ENCODE measurements at places on chromosomes 5 and 9.

DNA sequence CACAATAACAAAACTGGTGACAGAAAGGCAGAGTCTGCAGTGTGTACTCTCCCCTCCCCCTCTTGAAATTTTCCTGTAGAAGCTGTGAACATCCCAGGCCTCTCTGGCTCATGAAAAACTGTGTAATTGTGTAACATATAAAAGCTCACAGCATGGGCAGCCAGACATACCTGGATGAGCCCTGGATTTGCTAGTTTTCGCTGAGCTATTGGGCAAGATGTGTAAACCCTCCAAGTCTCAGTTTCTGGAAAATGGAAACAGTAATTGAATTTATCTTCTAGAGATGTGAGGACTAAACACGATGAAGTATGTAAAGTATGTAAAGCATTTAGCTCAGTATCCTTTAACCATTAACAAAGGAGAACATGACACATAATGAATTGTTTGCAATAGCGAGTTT is 143.2 kb upstream of the ANKH start:
- no peak for DNase-seq

DNA sequence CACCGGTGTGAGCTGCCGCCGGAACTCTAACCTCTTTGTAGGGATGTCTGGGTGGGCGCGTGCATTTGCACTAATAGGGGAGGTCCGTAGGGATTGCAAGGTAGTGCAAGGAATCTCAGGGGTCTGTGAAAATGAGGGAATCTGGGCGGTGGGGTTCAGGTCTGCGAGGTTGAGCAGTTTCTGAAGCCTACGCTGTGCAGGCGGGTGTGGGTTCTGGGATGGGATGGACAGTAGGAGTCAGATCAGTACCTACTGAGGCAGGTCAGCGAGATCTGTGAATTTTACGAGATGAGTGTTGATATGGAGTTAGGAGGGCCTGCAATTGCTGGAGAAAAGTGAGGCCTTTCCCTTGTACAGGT is 856 bp upstream of the ATOSB start:
- no peak for DNase-seq

DNA sequence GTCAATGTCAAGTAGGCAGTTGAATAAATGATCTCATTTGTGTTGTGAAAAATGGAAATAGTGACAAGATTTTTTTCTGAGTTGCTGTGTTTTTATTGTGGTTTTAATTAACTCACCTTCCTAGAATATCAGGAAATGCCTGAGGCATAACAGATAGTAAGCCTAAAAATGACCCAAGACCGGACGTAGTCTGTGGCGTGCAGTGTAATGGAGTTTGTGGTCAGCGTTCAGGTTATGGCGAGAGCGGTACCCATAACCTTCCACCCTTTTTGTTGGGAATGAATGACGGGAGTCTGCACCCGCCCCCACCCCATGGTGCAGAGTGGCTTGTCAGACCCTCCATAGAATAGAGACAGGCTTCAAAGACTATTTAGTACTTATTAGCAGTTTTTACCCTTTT is 119.3 kb downstream of the GALNT10 start:
- peak; percentile 42 for DNase-seq

- DNase-seq = no peak
These were observed 360.8 kb upstream of the PANK3 start for GRCh38 chr5:168939887-168940544.

DNA sequence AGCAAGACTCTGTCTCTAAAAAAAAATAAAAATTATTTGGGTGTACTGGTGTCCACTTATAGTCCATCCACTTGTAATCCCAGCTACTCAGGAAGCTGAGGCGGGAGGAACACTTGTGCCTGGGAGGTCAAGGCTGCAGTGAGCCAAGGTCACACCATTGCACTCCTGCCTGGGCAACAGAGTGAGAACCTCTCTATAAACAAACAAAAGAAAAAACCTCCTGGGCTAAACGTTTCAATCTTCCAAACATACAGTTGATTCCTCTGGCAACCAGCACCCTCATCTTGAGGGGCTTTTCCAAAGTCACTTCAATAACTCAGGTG is 13.9 kb upstream of the CDK5RAP2 start:
- no peak for DNase-seq

DNA sequence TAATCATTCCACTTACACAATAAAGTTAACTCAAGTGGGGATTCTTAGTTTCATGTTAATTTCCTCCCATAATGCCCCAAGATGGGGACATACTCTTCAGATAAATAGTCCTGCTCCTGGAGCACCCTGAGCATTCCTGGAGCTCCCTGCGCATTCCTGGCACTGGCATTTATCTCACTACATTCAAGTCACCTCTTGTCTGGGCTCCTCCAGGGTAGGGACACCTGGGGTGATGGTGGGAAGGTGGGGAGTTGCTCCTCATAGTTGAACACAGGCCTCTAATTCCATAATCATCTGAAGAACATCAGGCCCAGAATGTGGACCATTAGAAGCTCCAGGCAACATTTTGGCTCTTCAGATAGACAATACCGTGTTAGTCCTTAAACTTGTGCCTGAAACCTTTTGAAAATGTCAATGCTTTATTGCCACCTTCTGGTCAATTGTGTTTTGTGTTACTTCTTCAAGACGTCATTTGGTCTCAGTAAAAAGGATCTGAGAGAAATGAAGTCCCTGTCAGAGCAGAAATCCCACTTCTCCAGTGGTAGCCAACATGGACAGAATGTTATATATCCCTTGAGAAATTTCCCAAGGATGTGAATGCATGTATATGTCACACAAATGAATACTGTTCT is 14.2 kb upstream of the AGGF1 start:
- no peak for DNase-seq

GRCh38 chr9:131012396-131012917 is 3.5 kb downstream of the LAMC3 start:
- no peak for DNase-seq

GRCh38 chr9:108014353-108014752 is 524.8 kb upstream of the KLF4 start:
- no peak for DNase-seq

GRCh38 chr5:109307951-109308350 is 101.8 kb downstream of the PJA2 start:
- DNase-seq = no peak

- no peak for DNase-seq
These were observed 29.8 kb upstream of the GGTA1 start for GRCh38 chr9:121529237-121529987.

DNA sequence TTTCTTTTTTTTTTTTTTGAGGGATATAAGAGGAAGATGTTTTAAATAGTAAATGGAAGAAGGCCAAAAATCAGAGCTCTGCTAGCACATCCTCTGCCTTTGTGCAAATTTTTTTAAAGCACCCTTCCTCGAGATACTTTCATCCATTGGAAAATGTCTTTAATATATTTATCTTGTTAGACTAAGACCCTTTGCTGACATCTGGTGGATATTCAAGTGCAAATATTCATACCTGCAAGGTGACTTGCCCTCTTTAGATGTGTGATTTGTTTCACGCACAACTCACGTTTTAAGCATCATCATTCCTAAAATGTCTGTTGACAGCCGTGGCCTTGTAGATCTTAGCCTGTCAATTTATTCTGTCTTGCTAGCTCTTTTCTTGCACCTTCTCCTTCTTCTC is 258.5 kb downstream of the AGTPBP1 start:
- no peak for DNase-seq

DNA sequence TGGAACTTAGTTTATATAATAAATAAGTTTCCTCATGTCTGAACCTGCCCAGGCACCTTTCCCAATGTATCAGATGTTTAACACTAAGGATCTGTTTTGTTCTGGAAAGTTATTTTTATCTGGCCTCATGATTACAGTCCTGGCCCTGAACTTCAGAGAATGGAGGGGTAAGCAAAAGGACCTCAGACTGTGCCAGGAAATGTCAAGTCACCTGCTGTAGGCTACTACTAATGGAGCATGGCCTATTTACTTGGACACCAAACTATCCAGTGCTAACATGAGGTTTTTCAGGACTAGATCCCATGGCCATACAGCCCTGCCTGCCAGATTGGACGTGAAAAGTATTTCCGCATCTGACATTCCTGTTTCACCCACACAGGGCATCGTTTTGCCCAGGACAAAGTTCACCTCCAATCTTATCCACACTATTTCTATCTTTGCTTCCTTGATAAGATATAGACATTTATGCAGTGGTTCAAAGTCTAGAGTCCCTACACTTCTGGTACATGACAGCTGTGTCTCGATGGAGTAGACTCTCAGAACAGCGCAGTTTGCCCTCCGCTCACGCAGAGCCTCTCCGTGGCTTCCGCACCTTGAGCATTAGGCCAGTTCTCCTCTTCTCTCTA is at the start of gene BTNL8:
Gene BTNL8 (plus strand): TSS at position 539 of the 626 bp plus-strand sequence. CDS start 152 bp downstream, outside the sequence.
- no peak for DNase-seq

GRCh38 chr5:115179030-115179393 is 9.3 kb upstream of the TRIM36 start:
- peak; percentile 14 for DNase-seq

- no peak for DNase-seq
These were observed 6.5 kb downstream of the AMACR start for GRCh38 chr5:34001241-34001841.

GRCh38 chr9:72586388-72587130 is 65.2 kb downstream of the TMC1 start:
- peak; percentile 44 for DNase-seq

- no peak for DNase-seq
These were observed 566.0 kb downstream of the CAAP1 start for GRCh38 chr9:26326563-26326962.

DNA sequence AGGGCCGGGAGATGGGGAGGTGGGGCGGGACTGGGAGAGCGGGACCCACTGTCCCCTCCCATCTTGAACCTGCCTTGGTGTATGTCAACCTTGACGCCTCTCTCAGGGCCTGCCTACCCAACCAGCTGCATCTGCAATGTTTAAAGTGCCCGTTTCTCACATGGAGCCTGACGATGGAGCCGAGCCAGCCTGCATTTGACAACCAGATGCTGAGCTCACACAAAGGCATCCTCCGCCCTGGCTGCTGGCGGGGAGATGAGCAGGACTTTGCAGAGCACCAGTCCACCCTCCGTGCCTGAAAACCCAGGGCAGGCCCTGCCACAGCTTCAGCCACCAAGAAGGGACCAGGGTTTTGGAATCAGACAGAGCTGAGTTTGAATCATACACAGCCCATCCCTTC is 141.1 kb upstream of the SMIM23 start:
- no peak for DNase-seq

DNA sequence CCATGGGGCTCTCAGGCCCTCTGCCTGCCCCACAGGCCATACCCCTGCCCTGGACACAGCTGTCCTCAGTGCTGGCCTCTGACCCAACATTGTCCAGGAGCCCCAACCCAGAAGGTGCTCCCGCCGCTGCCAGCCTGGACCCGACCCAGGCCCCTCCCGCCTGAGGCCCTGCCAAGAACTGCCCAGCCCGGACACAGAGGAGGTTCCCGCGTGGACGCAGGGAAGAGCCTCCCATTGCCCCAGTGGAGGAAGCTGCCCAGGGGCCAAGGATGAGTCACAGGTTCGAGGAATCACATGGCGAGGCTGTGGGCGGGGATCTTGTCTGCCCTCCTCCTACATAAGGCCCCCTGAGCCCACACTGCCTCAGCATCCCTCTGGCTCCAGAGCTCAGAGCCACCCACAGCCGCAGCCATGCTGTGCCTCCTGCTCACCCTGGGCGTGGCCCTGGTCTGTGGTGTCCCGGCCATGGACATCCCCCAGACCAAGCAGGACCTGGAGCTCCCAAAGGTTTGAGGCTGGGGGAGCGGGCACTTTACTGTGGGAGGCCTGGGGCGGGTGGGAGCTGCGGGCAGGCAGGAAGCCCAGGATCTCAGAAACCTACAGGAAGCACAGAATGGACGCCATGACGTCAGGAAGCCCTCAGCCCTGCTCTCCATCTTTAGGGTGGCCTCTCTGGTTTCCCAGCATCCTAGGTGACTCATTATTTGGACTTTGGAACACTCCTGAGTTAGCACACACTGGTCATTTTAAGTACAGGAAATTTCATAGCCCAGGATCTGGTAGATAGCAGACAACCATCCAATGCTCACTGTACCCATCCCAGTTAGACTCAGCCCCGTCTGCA is at the start of gene PAEP:
Gene PAEP (plus strand): TSS at position 366 of the 844 bp plus-strand sequence.
- no peak for DNase-seq

GRCh38 chr9:90726215-90726614 is 75.4 kb upstream of the SYK start:
- no peak for DNase-seq

GRCh38 chr9:75046725-75047345 is 18.7 kb upstream of the CARNMT1 start:
- no peak for DNase-seq

GRCh38 chr9:107049803-107050184 is 186.8 kb downstream of the ZNF462 start:
- no peak for DNase-seq

GRCh38 chr5:158502686-158503085 is 597.0 kb downstream of the EBF1 start:
- no peak for DNase-seq

- DNase-seq = no peak
These were observed 171.2 kb downstream of the CWC27 start for GRCh38 chr5:64939772-64940510.

DNA sequence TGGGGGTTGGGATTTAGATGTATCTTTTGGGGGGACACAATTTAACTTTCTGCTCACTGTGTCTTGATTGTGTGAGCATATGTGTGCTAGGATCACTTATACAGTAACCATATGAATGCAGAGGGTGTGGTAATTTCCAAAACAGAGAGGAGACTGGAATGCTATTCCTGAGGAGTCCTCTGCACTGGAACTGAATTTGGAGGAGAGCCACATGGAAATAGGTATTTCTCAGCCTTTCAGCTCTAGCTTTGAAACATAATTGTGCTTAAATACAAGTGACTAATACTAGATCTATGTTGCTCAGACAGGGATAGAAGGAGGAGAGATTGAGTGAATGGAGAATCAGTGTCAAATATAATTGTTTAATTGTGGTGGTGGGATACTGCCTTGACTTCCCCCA is 45.5 kb downstream of the FOCAD start:
- DNase-seq = no peak
